Activated T-helper 1 cell treated with Interleukin-2 at 50 U/mL for 16 hours (primary cell): ENCODE measurements at places on chromosomes 11 and 22.

DNA sequence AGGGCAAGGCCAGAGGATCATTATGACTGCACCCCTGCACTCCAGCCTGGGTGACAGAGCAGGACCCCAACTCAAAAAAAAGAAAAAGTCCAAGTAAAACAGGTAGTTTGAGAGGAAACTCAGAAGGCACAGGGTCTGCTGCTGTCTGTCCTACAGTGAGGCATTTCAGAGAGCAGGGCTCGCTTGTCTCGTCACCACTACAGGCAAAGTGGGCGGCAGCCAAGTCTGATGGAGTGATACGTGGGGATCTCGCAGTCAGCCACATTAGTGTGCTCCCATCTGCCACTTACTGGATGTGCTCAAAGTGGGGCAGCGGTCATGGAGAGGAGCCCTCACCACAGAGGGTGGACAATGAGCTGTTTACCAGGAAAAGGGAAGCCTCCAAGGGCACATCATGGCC, 42.1 kb downstream of the PI4KA start:
- DNase-seq = no peak

GRCh38 chr11:102576350-102576749, 45.8 kb upstream of the MMP7 start:
- DNase-seq = no peak

- no peak for DNase-seq
These were observed 335.3 kb downstream of the CTTN start for GRCh38 chr11:70733327-70734325.

- no peak for DNase-seq
These were observed 95.7 kb upstream of the NNMT start for GRCh38 chr11:114200351-114201133.

DNA sequence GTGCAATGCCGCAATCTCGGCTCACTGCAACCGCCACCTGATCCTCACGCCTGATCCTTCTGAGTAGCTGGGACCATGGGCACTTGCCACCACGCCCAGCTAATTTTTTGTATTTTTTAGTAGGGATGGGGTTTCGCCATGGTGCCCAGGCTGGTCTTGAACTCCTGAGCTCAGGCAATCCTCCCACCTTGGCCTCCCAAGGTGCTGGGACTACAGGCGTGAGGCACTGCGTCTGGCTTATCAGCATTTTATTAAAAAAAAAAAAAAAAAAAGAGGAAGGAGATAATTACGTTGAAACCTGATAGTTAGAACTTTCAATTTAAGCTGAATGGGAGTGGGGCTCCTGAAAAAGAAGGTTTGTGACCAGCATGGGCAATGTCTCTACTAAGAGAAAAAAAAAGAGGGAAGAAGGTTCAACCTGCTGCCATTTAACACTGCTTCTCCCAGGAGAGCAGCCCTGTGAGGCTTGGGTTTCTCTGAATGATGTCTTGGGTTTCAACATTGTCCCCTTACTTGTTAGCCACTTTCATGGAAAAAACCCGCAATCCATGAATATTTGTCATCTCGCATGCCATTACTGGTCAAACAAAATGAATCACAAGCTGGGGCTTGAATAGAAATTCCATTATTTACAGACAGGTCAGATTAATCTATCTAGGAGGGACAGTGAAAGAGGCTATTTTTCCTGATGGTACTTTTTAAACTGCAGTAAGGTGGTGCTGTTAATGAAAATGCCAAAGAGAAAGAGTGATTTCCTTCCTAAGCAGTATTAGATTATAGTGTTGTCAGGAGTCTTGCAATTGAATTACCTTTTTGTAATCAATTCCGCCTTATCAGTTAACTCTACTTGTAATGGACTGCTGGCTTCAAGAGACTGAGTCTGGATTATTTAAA, 72.5 kb downstream of the PACS1 start:
- no peak for DNase-seq

GRCh38 chr11:68402355-68403031, 58.1 kb upstream of the PPP6R3 start:
- no peak for DNase-seq
